Left lung (tissue), 14 donors: ENCODE measurements at places on chromosomes 11 and 22. TPM values are rescaled to one million over a fixed set of nuclear protein-coding genes. Genes with fewer than 3 reads are reported as not detected.
A peak's percentile ranks its signal among the peaks of the same experiment; 100 is the strongest.

CCDC87 gene
- 0.44 TPM for total RNA-seq

DNA sequence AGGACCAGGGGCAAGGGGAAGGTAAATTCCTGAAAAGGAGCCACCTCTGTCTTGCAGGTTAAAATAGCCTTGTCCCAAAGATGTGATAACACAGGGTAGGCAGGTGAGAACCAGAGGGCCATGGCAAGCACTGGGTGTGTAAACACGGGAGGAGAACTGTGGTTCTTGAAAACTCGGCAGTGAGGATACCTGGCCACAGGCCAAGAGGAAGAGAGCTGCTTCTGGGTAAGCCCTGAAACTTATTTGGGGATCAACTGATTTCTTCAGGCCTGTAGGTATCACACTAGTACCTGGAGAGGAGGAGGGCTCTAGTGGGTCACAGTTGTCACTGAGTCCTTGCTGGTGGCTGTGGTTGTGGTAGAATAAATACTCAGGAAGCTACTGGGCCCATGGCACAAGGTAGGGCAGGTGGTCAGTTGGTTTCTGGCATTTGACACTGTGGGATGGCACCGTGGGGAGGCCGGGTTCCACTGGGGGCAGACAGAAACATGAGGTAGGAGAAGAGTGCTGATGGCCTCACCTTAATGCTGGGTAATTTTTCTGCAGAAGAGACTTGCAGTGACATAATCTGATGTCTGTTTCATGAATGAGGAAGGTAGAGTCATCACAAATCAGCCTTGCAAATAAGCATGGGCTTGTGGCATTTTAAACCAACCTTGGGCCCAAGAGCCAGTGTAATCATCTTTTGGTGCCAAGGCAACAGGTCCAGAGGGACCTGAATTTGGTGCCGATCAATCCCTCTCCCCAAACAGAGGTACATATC is 22.0 kb downstream of the AMPD3 start:
- peaks cover 82% of the 10 kb centered on the region for H3K36me3 ChIP-seq
- no peaks in the 10 kb centered on the region for H3K4me1 ChIP-seq
- no peaks in the 10 kb centered on the region for H3K27me3 ChIP-seq
- DNase-seq = no peak

OR52E8 gene
- not detected for total RNA-seq

OR2AG2 gene
- total RNA-seq = 0.20 TPM

DNA sequence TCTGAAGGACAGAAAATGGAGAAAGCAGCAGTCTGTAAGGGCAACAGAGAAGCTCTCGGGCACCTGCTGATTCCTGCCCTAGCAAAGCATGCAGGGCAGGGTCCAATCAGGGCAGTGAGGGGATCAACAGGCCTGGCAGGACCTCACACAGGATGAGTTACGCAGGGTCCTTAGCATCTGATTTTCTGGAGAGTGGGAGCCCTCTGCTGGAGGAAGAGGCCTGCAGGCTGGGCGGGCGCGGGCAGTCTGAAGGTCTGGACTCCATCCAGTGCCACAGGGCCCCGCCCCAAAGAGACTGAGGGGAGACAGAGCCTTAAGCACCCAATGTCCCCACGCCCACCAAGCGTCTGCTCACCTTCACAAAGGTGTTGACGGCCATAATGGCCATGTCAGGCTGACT is 28.9 kb downstream of the AP1B1 start:
- H3K4me1 ChIP-seq = peaks cover 11% of the 10 kb centered on the region
- no peak overlapping the region for H3K27ac ChIP-seq
- no peak overlapping the region for H3K4me3 ChIP-seq
- H3K36me3 ChIP-seq = no peaks in the 10 kb centered on the region
- DNase-seq = peak; percentile 63
- no peaks in the 10 kb centered on the region for H3K27me3 ChIP-seq

DNA sequence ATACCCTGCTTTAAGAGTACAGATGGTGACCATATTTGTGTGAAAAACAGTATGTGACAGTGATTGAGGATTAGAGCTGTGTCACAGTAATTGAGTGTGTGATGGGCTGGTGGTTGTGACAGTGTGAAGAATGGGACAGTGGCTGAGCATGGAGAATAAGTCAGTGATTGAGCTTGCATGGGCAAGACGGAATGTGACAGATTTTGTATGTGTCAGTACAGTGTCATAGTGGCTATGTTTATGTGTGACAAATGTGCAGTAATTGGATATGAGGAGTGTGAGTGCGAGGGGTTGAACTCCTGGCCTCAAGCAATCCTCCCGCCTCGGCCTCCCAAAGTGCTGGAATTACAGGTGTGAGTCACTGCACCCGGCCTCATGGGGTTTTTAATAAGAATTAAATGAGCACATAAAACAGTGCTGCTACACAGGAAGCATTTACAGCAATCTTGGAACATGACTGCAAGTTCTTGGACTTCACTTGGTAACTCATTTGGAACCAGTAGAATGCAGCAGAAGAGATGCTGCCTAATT is 583 bp upstream of the RRAS2 start:
- no peak overlapping the region for H3K27ac ChIP-seq
- no peaks in the 10 kb centered on the region for H3K27me3 ChIP-seq
- H3K4me1 ChIP-seq = peaks cover 7% of the 10 kb centered on the region
- no peak for DNase-seq
- no peaks in the 10 kb centered on the region for H3K36me3 ChIP-seq
- H3K4me3 ChIP-seq = peak overlapping the region; percentile 60

GRCh38 chr11:133712051-133712560 is 133.2 kb downstream of the SPATA19 start:
- DNase-seq = peak; percentile 76
- no peak overlapping the region for H3K27ac ChIP-seq
- no peaks in the 10 kb centered on the region for H3K36me3 ChIP-seq
- no peaks in the 10 kb centered on the region for H3K4me1 ChIP-seq
- peaks cover 23% of the 10 kb centered on the region for H3K27me3 ChIP-seq

GRCh38 chr11:103013421-103013820 is 57.9 kb upstream of the MMP13 start:
- no peak for DNase-seq
- no peak overlapping the region for H3K4me3 ChIP-seq
- no peaks in the 10 kb centered on the region for H3K36me3 ChIP-seq
- H3K27me3 ChIP-seq = no peaks in the 10 kb centered on the region
- H3K27ac ChIP-seq = no peak overlapping the region

OR52A1 gene
- not detected for total RNA-seq

GRCh38 chr11:12110714-12111548 is 541 bp downstream of the MICAL2 start:
- H3K36me3 ChIP-seq = no peaks in the 10 kb centered on the region
- no peak for DNase-seq
- peak overlapping the region; percentile 88 for H3K4me3 ChIP-seq
- peaks cover 52% of the 10 kb centered on the region for H3K4me1 ChIP-seq
- H3K27ac ChIP-seq = peak overlapping the region; percentile 81

MRGPRX2 gene
- total RNA-seq = not detected

DNA sequence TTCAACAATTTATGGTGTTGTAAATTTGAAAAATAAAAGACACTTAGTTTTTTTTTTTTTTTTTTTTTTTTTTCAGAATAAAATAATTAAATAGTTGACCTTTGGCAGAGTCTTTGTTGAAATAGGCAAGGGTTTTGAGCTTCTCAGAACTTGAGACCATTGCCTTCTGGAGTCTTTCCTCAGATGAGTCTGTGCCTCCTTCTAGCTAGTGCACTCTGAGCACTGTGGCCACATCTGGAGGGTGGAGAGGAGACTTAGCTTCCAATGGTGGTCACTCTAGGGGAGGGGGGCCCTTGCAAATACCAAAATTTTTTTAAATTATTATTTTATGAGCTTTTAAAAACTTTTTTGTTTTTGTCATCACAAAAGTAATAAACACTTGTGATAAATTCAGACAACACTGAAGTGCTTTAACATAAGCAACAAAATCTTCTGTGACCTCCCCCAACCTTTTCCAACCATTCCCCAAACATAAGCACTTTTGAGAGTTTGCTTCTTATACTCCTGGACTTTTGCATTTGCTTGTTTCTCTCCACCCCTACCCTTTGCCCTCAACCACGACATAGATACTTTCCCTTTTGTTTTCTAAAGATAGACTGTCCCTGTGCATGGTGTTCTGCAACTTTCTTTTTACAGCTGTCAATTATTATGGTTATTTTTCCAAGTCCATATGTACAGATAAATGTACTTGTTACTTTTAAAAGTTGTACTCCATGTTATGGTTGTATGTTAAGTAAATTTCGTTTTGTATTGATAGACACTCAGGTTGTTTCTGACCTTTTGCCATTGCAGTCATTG is 41.1 kb downstream of the BMAL1 start:
- no peak for DNase-seq
- no peak overlapping the region for H3K27ac ChIP-seq

DNA sequence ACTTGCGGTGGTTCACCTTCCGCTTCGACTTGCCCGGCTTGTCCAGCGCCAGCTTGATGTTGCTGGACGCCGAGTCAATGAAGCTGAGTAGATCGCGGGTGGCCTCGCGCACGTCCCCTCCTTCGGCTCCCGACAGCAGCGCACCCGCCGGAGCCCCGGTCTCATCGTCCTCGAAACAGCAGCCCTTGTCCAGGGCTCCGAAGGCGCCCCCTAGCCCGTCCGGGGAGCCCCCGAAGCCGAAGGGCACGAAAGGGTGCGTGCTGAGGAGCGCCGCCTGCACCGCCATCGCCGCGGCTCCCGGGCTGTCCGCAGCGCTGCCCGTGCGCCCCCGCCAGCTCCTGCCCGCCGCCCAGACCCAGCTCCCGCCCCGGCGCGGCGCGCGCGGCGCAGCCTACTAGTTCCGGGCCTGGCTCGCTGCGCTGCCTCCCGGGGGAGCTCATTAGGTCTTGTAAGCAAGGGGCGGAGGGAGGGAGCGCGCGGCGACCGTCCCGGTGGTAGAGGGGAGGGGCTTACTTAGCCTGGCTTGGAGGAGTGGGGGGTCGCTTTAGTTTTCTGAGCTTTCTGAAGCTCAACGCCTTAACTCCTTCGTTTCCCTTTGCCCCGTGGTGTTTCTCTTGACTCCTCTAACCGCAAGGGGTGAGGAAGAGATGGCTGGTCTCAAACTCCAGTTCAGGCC is at the start of gene FAM181B:
FAM181B (minus strand) TSS at position 421 of the 676 bp plus-strand sequence; CDS start at position 286, 135 bp downstream.
- peaks cover 15% of the 10 kb centered on the region for H3K4me1 ChIP-seq
- no peak for DNase-seq
- no peak within 1 kb of the TSS for H3K27ac ChIP-seq
- H3K36me3 ChIP-seq = no peaks in the 10 kb centered on the region
- peaks cover 87% of the 10 kb centered on the region for H3K27me3 ChIP-seq

CARD10 gene
- total RNA-seq = 10.3 TPM

- DNase-seq = no peak
- peak overlapping the region; percentile 70 for H3K4me3 ChIP-seq
- no peaks in the 10 kb centered on the region for H3K36me3 ChIP-seq
- peak overlapping the region; percentile 100 for H3K27ac ChIP-seq
- no peaks in the 10 kb centered on the region for H3K27me3 ChIP-seq
Measured at GRCh38 chr11:65014726-65015227, 817 bp downstream of the ARL2 start.

DNA sequence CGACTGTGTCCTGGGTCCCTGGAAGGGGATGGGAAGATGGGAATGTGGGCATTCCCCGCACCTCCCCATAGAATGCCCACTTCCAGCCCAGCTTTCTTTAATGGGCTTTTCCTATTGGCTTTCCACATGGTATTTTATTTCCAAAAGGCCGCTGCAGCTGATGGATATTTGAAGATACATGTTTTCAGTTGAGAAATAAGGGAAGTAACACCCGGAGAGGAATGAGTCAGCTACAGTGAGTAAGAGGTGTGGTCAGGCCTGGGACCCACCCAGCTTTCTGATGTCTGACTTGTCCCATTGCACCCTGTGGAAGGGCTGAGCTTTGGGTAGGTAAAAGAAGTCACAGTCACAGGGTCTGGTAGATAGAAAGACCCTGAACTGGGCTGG is 476.9 kb downstream of the MIAT start:
- H3K36me3 ChIP-seq = no peaks in the 10 kb centered on the region

DNA sequence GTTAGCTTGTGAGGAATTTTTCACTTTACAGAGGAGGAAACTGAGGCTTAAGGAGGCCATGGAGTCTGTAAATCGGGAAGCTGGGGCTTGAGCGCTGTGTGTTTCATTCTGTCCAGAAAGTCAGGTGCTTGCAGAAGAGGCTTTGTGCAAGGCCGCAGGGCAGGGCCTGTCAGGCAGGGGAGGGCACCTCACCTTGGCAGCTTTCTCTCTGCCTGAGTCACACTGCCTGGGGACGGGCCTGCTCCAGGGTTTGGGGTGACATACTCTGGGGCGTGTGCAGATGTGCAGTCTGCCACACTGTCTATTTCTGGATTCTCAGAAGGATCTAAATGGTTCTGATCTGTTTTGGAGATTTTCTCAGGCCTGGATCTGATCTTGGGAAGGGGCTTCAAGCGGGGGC is 8.4 kb downstream of the INCENP start:
- H3K4me1 ChIP-seq = no peaks in the 10 kb centered on the region
- no peak overlapping the region for H3K27ac ChIP-seq
- no peaks in the 10 kb centered on the region for H3K36me3 ChIP-seq
- no peak overlapping the region for H3K4me3 ChIP-seq

GRCh38 chr11:114039551-114039950 is 20.0 kb upstream of the ZBTB16 start:
- no peaks in the 10 kb centered on the region for H3K4me1 ChIP-seq
- H3K4me3 ChIP-seq = no peak overlapping the region
- no peaks in the 10 kb centered on the region for H3K27me3 ChIP-seq
- H3K36me3 ChIP-seq = no peaks in the 10 kb centered on the region
- no peak for DNase-seq
- no peak overlapping the region for H3K27ac ChIP-seq

FGF3 gene
- not detected for total RNA-seq

ZDHHC8 gene
- 81.8 TPM for total RNA-seq

NRGN gene
- 62.1 TPM for total RNA-seq

DNA sequence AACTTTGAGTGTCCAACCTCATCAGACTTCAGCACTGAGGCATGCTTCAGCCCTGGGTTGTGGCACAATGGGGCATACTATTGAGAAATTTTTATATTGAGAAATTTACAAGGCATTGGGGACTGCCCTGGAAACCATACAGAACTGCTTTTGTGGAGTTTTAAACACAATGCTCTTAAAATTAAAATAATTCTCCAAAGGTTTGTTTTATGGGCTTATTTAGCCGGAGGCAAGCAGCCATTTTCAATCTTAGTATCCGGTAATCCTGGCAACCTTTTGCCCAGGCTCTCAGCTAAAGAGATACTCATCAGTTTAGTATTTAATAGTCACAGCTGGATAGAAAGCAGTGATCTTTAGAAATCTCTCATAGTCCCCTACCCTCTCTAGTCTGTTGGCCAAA is 3.1 kb upstream of the EXPH5 start:
- H3K4me1 ChIP-seq = no peaks in the 10 kb centered on the region
- H3K27me3 ChIP-seq = no peaks in the 10 kb centered on the region
- DNase-seq = no peak
- H3K4me3 ChIP-seq = no peak overlapping the region
- H3K36me3 ChIP-seq = no peaks in the 10 kb centered on the region

DNA sequence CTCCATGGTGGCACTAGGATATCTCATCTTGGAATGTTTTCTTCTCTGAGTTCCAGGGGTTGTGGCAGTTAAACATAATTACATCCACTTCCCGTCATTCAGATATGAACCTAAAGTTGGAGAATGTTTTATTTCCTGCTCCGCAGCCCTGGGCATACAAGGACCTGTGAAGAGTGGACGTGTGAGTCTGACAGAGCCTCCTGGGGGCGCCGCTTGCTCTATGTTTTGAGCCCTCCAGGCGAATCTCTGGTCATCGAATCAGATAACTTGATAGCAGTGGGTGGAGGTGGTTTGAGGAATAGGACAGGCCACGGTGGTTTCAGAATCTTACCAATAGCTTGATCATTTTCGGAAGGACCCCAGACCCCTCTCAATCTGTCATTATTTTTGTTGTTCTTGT is 174.2 kb downstream of the NTM start:
- no peaks in the 10 kb centered on the region for H3K27me3 ChIP-seq
- no peak overlapping the region for H3K27ac ChIP-seq
- no peaks in the 10 kb centered on the region for H3K4me1 ChIP-seq
- no peak overlapping the region for H3K4me3 ChIP-seq

PAMR1 gene
- 14.4 TPM for total RNA-seq

GRCh38 chr11:102788334-102788995 is 8.0 kb upstream of the MMP10 start:
- no peak overlapping the region for H3K27ac ChIP-seq
- no peak for DNase-seq
- no peaks in the 10 kb centered on the region for H3K36me3 ChIP-seq
- H3K27me3 ChIP-seq = no peaks in the 10 kb centered on the region
